ENCODE measurements at places on chromosomes 4 and X.
A peak's percentile ranks its signal among the peaks of the same experiment; 100 is the strongest.

DNA sequence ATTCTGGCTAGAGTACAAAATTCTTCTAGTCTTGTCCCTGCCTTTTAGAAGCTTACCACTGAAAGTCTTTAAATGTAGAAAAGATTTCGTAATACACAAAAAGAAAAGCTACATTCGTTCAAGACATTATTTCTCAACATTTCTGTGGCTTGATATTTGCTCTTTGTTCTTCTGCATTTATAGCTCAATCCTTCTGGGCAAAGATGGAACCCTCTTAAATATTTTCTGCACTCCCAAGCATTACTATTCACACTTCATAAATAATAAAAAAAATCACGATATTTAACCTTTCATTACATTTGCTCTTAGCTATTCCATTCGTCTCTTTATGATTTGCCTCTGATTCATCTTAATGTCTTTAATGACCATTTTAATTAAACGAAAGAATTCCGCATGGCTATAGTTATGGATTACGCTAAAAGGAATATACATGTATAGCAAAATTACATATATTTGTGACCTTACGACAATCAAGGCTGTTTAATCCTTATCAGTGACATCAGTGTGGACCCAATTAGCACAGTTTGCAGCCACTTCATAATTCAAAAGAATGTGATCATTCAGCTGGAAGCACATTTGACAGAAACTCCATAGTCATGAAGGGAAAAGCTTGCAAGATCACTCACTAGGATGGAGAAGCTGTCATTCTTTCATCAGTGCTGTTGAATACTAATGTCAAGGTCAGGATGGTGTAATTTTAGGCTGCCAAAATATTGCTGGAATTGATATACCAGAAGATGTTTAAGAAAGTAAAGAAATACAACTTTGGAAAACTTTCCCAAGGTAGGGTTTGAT lies 1075.0 kb upstream of the TENM3 start:
- DNase-seq: no peak

GRCh38 chr4:42716996-42717395 lies 60.1 kb upstream of the ATP8A1 start:
- no peak for DNase-seq

GRCh38 chrX:47690175-47690574 lies 31.2 kb upstream of the UXT start:
- no peak for DNase-seq

GRCh38 chr4:108168671-108169523 lies at the start of gene LEF1:
Gene LEF1 (minus strand): TSS chr4:108168932. CDS start chr4:108167767, 1,165 bp downstream.
- DNase-seq: peak; percentile 71

- DNase-seq: no peak
Measured at GRCh38 chr4:98786866-98787265, 128.5 kb upstream of the TSPAN5 start.

DNA sequence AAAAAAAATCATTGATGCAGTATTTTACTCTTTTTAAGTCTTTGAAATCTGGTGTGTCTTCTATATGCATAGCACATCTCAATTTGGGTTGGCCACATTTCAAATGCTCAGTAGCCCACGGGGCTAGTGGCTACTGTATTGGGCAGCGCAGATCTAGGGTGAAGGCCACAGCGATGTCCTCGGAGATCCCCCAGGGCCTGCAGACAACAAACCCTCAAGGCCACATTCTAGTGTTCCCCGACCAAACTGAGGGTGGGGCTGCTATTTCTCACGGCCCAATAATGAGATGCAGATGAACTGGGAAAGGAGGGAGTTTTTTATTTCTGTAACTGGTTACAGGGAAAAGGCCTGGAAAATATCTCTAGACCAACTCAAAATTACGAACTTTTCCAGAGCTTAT lies 23.6 kb downstream of the NYX start:
- DNase-seq: no peak
